Activated B cell treated with CpG ODN at 0.5 μM for 24 hours (primary cell): ENCODE measurements at places on chromosomes 1 and 21.
A peak's percentile ranks its signal among the peaks of the same experiment; 100 is the strongest.

DNA sequence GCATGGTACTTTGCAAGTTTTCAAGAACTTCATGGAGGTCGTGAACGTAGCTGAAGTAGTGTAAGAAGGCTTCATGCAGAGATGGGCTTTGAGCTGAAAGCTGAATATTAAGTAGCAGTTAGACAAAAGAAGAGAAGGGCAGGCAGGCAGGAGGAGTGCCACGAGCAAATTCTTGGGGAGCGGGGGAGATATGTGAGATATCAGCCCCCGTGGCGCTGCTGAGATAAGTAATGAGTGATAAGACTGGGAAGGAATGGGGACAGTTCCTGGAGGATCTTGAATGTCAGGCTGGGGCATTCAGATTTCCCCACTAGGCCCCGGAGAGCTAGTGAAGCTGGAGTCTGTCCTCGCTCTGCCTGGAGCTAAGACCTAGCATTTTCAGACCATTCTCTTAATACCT lies 27.9 kb upstream of the KIRREL1 start:
- H3K4me3 ChIP-seq = no peak overlapping the region
- H3K36me3 ChIP-seq = no peaks in the 10 kb centered on the region
- no peak overlapping the region for H3K27ac ChIP-seq
- H3K27me3 ChIP-seq = peaks cover 14% of the 10 kb centered on the region

DNA sequence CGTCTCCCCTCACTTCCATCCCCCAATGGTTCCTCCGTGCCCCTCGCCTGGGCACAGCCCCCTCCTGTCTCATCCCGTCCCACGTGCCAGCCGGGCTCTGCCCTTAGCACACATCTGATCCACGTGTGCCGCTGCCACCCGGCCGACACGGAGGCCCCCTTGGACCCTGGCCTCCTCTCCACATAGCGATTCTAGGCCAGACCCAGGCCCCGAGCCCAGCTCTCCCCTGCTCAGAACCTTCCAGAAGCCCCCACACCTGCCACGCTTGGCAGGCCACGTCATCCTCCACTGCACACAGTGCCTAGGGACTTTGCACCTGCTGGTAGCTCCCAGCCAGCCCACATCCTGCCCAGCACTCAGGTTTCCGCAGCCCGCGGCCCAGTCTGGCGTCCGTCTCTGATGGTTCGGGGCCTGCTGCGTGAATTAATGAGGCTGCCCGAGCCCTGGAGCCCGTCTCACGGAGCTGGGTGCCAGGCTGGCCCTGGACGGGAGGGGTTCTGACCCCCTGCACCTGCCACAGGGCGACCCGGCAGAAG lies 20.1 kb downstream of the PLCH2 start:
- no peaks in the 10 kb centered on the region for H3K27me3 ChIP-seq
- DNase-seq = peak; percentile 46
- H3K4me1 ChIP-seq = peaks cover 70% of the 10 kb centered on the region
- peak overlapping the region; percentile 59 for H3K4me3 ChIP-seq

DNA sequence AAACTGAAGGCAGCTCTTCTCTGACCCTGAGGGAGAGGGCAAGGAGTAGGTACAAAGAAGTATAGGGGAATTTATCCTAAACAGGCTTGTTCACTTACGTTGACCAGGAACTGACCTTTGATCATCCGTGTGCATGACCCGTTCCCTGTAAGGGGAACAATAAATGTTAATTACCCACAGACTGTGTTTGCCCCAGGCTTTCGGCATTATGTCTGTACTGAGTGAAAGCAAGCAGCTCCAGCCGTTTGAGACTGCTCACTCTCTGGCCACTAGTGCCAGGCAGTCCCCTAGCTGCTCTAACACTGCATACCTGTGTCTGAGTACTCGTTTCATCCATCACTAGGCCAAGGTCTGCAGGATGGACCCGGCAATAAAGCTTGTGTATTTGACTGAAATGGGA lies 1365.3 kb downstream of the NCAM2 start:
- no peaks in the 10 kb centered on the region for H3K27me3 ChIP-seq
- no peaks in the 10 kb centered on the region for H3K4me1 ChIP-seq
- H3K4me3 ChIP-seq = no peak overlapping the region
- DNase-seq = no peak

GRCh38 chr21:15437883-15438282 lies 291.9 kb upstream of the USP25 start:
- DNase-seq = no peak
- no peak overlapping the region for H3K4me3 ChIP-seq

DNA sequence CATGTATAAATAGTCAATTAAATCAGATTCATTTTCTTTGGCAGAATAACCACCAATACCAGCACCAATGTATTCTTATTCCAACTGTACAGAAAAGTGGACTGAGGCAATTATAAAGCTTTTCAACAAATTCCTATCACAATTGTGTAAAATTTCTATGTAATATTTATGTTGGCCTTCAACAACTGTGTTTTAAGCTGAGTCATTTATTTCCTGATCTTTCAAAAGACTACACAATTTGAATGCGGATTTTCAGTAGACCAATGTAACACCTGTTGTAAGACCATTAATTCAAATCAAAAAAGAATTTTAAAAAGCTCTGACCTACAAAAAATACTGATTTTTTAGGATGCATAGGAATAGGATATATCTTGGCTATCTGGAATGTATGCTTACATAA lies 25.5 kb downstream of the GPATCH2 start:
- no peak for DNase-seq
- H3K4me1 ChIP-seq = no peaks in the 10 kb centered on the region
- H3K4me3 ChIP-seq = no peak overlapping the region
- peaks cover 27% of the 10 kb centered on the region for H3K36me3 ChIP-seq
- H3K27me3 ChIP-seq = no peaks in the 10 kb centered on the region
- no peak overlapping the region for H3K27ac ChIP-seq

GRCh38 chr21:46411236-46411635 lies 47.5 kb upstream of the DIP2A start:
- no peak overlapping the region for H3K4me3 ChIP-seq
- no peak overlapping the region for H3K27ac ChIP-seq
- DNase-seq = no peak
- H3K36me3 ChIP-seq = peaks cover 46% of the 10 kb centered on the region

DNA sequence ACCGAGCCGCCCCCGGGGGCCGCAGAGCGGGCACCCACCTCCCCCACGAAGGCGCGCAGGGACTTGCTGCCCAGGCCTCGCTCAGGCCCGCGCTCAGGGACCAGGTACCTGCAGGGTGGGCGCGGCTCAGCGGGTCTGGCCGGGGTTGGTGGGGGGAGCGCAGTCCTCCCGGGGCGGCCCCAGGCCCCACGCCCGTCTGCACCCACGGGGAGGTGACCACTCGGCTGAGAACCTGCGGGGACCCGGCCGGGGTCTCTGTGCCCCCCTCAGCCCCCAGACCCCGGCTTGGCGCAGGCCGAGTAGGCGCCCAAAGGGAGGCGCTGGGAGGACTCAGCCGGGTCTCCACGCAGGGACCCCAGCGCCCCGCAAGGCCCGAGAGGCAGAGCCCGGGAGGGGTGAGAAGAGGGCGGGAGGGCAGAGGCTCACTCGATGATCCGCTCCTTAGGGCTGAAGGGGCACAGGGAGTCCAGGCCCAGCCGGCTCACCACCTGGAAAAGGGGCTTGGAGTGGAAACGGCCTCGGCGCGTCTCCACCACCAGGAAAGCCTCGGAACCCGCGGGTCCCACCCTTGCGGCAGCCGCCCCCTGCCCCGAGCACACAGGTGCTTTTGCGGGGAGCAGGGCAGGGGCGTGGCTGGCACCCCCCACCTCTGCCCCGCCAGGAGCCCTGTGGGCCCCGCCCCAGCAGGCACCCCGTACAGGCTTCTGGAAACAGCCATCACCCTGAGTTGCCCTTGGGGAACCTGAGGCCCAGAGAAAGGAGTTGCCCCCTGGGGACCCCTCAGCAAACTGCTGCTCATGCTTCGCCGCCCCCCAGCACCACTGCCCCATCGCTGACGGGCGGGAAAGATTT lies 9.3 kb downstream of the FTCD start:
- no peak overlapping the region for H3K27ac ChIP-seq
- H3K27me3 ChIP-seq = no peaks in the 10 kb centered on the region
- DNase-seq = no peak
- H3K4me1 ChIP-seq = peaks cover 5% of the 10 kb centered on the region
- H3K36me3 ChIP-seq = no peaks in the 10 kb centered on the region

GRCh38 chr1:89670163-89670562 lies 37.2 kb downstream of the LRRC8C start:
- peaks cover 45% of the 10 kb centered on the region for H3K4me1 ChIP-seq
- H3K27ac ChIP-seq = peak overlapping the region; percentile 69
- no peaks in the 10 kb centered on the region for H3K27me3 ChIP-seq
- no peak for DNase-seq
- H3K4me3 ChIP-seq = peak overlapping the region; percentile 16
- no peaks in the 10 kb centered on the region for H3K36me3 ChIP-seq

GRCh38 chr1:216462066-216462775 lies 39.0 kb upstream of the USH2A start:
- no peaks in the 10 kb centered on the region for H3K27me3 ChIP-seq
- H3K4me1 ChIP-seq = no peaks in the 10 kb centered on the region
- H3K27ac ChIP-seq = no peak overlapping the region
- H3K36me3 ChIP-seq = no peaks in the 10 kb centered on the region
- no peak overlapping the region for H3K4me3 ChIP-seq

DNA sequence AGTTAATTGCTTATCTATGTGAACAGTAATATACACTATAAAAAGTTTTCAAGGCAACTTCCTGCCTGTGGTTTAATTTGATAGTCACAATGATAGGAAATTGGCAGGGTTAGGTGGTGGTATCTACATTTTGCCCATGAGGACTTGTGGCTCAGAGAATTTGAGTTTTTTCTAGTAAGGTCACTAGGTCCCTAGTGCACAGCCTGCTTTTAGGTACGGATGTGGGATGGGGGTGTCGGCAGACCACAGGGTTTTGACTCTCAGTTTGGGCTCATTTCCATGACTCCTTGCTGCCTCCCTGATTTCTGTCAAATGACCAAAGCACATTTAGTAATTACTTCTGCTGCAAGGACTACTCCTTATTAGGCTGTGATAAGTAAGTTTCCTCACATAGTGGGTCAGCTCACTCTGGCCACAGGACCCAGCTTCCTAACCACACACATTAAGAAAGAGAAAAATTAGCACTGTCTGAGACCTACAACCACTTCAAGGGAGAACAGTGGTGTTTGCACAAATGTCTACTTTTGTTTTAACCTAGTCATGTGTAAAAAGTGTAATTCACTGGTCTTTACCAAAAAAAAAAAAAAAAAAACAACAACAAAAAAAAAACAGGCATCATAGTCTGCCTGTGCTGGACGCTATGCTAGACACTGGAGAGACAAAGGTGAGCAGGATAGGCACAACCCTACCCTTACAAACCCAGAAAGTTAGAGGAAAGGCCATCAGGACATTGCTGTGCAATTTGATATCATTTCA lies 43.7 kb downstream of the MRPL39 start:
- H3K4me1 ChIP-seq = peaks cover 76% of the 10 kb centered on the region
- H3K36me3 ChIP-seq = peaks cover 67% of the 10 kb centered on the region
- H3K4me3 ChIP-seq = peak overlapping the region; percentile 92
- DNase-seq = no peak
- H3K27ac ChIP-seq = peak overlapping the region; percentile 95

GRCh38 chr1:51216631-51217030 lies 19.4 kb upstream of the RNF11 start:
- H3K27me3 ChIP-seq = no peaks in the 10 kb centered on the region
- no peak overlapping the region for H3K4me3 ChIP-seq
- no peaks in the 10 kb centered on the region for H3K36me3 ChIP-seq
- DNase-seq = no peak
- H3K27ac ChIP-seq = no peak overlapping the region

GRCh38 chr1:226784081-226785049 lies 45.3 kb upstream of the ITPKB start:
- H3K27me3 ChIP-seq = no peaks in the 10 kb centered on the region
- peaks cover 8% of the 10 kb centered on the region for H3K4me1 ChIP-seq
- no peak overlapping the region for H3K4me3 ChIP-seq
- DNase-seq = no peak
- no peaks in the 10 kb centered on the region for H3K36me3 ChIP-seq

DNA sequence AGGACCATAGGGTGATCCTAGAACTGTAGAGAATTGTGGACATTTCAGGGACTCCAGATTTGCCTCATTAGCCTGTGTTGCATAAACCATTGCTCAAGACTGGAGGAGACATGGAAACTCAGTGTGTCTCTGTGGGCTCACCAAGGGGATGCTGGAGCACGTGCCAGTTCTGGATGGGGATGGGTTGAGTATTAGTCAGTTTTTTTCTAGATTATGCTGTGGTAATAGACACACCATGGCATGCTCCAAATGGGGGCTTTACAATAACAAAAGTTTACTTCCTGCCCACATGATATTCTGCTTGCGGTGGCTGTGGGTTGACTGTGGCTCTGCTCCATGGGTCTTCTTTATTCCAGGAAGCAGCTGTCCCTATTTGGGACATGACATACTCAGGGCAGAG lies 125.4 kb downstream of the FOXD2 start:
- no peaks in the 10 kb centered on the region for H3K4me1 ChIP-seq
- peaks cover 10% of the 10 kb centered on the region for H3K27me3 ChIP-seq
- DNase-seq = no peak
- H3K4me3 ChIP-seq = no peak overlapping the region
- H3K36me3 ChIP-seq = no peaks in the 10 kb centered on the region
- H3K27ac ChIP-seq = no peak overlapping the region

- no peak overlapping the region for H3K27ac ChIP-seq
- H3K36me3 ChIP-seq = no peaks in the 10 kb centered on the region
- no peak overlapping the region for H3K4me3 ChIP-seq
- H3K4me1 ChIP-seq = no peaks in the 10 kb centered on the region
- no peak for DNase-seq
Measured at GRCh38 chr1:117026361-117026760, 24.8 kb downstream of the CD101 start.

DNA sequence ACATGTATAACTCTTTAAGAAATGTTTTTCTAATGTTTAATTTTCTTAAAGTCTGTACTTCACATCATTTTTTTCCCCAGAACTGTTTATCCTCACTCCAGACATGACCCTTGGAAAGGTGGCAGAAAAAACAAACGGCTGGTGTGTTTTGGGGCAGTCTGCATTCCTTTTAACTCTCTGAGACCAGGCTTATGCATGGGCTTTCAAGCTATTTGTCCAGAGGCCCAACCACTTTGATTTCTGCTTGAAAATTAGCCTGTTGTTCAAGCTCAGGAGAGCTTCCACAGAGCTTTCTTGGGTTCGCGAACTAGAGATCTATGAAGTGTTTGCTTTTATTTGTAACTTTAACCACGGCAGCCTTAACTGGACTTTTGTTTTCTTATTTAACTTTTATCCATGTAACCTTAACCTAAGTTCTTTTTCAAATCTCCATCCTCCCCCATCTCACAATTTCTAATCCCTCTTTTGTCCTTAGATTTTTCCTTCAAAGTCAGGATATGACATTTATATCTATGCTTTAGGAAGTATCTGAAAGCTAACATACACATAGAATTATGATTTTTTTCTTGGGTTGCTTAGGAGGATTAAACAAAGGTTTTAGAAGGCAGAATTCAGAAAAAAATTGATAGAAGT lies 111.8 kb downstream of the FGGY start:
- H3K4me3 ChIP-seq = no peak overlapping the region
- H3K36me3 ChIP-seq = no peaks in the 10 kb centered on the region
- no peaks in the 10 kb centered on the region for H3K27me3 ChIP-seq
- no peak for DNase-seq
- H3K4me1 ChIP-seq = peaks cover 11% of the 10 kb centered on the region

GRCh38 chr1:24319312-24319863 lies at the start of gene GRHL3:
Gene GRHL3 (plus strand): TSS chr1:24319357. CDS start chr1:24319552, 195 bp downstream.
- H3K27me3 ChIP-seq = peaks cover 33% of the 10 kb centered on the region
- peaks cover 50% of the 10 kb centered on the region for H3K4me1 ChIP-seq
- DNase-seq = no peak
- peak within 1 kb of the TSS; percentile 25 for H3K4me3 ChIP-seq
